Naive thymus-derived CD4-positive, alpha-beta T cell (primary cell): ENCODE measurements at places on chromosomes 6 and 20.

GRCh38 chr6:33165581-33166258 is 26.5 kb downstream of the COL11A2 start:
- no peak for DNase-seq

DNA sequence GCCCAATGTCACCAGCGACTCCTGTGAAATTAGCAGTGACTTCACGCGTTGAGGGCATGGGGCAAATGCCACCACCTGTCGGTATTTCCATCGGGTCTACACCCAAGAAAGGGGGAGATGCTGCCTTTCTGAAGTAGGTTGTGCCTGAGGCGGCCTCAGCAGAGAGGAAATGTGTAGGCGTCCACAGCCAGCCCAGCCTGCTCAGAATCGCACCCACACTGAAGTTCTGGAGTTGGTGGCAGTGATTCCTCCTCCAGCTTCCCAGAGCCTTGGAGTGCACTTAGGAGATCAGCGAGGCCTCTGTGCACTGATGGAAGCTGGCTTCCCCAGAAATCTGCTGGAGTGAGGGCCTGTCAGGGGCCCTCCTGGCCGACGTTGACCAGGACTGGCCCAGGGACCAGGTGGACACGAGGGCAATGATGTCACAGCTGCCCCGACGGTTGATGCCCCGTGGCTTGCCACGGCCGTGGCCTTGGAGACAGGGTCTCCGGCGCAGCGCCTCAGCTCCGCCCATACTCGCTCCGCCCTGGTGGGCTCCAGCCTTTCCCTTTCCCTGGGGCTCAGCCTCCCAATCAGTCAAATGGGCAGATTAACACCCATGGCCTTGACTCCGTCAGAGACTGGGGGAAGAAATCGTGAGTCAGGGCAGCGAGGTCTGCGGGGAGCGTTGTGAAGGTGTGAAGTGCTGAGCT is 484.8 kb downstream of the PREX1 start:
- DNase-seq: no peak

DNA sequence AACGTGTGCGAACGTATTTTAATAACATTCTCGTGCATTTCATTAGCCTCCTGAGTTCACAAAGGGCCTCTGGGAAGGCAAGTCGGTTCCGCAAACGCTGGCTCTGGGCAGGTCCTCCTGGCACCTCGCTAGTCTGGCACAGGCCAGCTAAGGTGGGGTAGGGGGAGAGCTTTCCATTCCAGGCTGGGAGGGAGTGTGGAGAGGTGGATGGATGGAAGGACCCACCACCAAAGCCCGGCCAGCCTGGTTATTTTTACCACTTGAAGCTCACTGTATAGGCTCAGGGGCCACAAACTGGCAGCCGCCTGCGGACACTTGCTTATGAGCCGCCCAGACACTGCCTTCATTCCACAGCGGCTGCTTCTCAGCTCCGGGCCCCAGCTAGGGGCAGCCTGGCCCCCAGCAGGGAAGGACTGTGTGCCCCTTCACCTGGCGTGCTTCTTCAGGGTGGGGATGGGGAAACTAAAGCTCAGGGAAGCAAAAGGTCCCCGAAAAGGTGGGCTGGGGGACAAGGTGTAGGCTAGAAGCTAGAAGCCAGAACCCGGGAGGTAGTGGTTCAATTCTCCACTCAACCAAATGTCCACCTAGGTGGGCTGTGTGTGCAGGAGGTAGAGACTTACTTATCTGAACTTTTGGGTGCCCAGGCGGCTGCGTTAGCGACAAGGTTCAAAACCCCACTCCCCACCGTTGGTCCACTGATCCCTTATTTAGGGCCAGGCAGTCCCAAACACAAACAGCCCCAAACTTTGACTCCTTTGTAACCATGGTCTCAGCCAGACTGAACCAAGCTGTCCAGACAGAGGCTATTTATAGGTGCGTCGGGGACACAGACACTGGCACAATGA is 1.7 kb downstream of the PMEPA1 start:
- peak; percentile 6 for DNase-seq

- DNase-seq: peak; percentile 37
Measured at GRCh38 chr20:31605902-31606803, 1.1 kb downstream of the ID1 start.

- DNase-seq: no peak
Measured at GRCh38 chr6:84035484-84035883, 1.9 kb downstream of the MRAP2 start.
